ENCODE measurements at places on chromosomes 4 and X.

- DNase-seq: no peak
Observed at GRCh38 chrX:66167431-66167830, 3.4 kb downstream of the HEPH start.

GRCh38 chrX:75118296-75118695 is 37.8 kb downstream of the ABCB7 start:
- no peak for DNase-seq

GRCh38 chrX:116009861-116010710 is 160.5 kb upstream of the AGTR2 start:
- no peak for DNase-seq

- DNase-seq: no peak
Observed at GRCh38 chrX:136182414-136182813, 35.1 kb downstream of the FHL1 start.

DNA sequence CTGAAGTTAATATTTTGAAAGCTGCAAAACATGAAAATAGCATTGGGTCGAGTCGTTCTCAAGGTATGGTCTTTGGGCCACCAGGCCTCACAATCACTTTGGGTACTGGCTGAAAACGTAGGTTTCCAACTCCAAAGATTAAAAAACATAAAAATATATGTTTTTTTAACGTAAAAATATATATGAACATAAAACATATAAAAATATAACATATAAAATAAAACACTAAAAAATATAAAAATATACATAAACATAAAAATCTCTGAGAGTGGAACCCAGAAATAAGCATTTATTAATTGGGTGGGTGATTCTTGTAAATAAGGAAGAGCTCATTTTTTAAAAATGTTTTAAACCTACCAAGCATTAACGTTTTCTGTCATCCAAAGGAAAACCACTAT is 666 bp upstream of the PDS5A start:
- no peak for DNase-seq

All from activated gamma-delta T cell (primary cell).